ENCODE measurements at places on chromosomes 3 and 15.

DNA sequence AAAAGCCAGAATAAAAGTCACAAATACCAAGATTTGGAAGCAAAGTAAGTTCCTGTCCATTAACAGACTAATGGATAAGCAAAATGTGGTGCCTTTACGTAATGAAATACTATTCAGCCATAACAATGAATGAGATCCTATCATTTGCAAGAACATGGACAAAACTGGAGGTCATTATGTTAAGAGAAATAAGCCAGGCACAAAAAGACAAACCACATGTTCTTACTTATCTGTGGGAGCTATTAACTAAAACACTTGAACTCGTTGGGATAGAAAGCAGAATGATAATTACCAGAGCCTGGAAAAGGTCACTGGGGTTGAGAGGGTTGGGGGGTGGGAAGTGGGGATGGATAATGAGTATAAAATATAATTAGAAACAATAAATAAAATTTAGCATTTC, 1015.9 kb downstream of the OTOL1 start:
- no peak for DNase-seq

DNA sequence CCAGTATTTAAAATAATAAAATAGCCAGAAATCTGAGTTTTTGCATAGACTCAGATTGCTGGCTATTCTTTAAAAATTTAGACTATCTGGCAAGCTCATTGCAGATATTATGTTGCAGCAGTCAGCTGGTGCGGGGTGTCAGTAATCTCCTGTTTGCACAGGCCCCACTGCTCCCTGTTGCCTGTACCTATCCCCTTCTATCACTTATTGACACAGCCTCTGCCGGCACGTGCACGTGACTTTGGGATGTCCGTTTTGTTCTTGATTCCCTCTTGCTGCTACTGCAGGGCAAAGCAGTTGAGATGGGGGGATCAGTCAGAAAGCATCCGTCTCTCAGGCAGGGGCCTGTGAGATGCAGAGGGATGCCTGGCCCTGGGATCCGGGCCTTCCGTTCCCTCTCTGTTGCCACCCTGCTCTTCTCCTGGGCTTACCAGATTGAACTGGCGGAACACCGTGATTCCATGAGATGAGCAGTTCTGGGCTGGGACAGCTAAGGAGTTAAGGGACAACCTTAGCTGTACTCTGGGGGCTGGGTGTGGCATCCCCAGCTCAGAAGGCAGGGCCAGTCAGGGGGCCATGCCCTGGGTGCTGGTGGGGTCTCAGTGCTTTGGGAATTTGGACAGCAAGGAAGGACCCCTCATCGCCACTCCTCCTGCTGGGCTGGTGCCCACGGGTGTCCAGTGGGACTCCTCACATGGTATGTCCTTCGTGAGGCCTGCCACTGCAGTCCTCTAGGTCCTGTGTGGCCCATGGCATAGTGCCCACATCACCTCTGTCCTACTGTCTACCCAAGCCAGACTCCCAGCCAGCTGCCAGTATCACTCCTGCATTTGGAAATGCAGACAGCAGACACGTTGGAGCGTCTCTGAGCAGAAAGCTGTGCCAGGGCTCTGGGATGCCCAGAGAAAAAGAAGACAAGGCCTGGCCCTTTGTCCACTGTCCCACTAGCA, 11.8 kb downstream of the MRAS start:
- DNase-seq: no peak

DNA sequence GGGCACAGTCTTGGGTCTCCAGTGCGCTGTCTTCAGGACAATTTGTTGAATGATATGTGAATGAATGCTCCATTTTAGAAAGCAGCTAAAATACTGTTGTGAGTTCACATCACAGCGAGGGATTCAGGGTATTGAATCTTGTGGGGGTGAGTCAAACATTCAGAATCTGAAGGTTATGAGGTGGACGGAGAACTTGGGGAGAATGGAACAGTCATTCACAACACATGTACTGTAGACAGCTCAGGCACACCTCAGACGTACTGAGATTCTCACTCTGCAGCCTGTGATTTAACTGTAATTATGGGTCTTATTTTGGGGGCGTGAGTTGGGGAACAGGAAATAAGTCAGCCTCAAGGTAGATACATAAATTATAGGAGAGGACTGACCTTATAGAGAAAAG, 13.9 kb downstream of the CRYBG3 start:
- DNase-seq: no peak

GRCh38 chr3:66675366-66675765, 174.5 kb upstream of the LRIG1 start:
- no peak for DNase-seq

GRCh38 chr3:33420966-33421365, 19.2 kb downstream of the UBP1 start:
- no peak for DNase-seq

GRCh38 chr3:101825904-101826445, 23.3 kb upstream of the NFKBIZ start:
- no peak for DNase-seq

DNA sequence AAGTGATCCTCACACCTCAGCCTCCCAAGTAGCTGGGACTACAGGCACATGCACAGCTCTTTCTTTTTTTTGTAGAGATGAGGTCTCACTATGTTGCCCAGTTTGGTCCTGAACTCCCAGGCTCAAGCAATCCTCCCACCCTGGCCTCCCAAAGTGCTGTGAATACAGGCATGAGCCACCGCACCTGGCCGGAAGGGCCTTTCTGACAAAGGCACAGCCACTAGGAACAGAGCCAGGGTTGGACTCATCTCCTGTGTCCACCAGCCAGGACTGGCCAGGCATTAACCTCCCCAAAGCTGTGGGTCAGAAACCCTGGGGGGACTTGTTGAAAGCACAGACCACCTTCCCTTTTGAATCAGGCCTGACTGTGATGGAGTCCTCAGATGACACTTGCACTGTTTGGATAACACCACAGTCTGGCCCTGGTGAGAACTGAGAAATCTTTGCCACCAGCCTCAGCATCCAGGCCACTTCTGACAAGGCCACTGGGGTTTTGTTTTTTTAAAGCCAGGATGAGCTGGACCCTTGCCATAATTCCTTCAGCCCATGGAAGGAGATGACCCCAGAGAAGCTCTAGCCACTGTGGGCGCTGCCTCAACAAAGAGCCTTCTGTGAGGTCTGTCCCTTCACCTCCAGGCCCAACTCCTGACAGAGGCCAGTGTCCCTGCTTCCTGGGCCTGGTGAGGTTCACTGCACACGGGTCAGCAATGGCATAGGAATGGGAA, 4.8 kb downstream of the TKT start:
- no peak for DNase-seq

GRCh38 chr3:61954097-61954540, 392.7 kb downstream of the PTPRG start:
- no peak for DNase-seq

DNA sequence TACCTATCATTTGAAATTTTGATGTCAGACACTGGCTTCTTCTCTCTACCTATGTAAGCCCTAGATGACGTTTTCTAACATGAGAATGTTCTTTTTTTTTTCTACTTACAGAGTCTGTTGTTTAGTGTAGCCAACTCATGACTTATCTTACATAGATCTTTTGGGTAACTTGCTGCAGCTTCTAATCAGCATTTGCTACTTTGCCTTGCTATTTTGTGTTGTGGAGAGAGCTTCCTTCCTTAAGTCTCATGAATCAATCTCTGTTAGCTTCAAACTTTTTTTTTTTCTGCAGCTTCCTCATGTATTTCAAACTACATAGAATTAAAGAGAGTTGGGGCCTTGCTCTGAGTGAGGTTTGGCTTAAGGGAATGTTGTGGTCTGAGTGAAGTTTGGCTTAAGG, 568.7 kb upstream of the BCHE start:
- no peak for DNase-seq

DNA sequence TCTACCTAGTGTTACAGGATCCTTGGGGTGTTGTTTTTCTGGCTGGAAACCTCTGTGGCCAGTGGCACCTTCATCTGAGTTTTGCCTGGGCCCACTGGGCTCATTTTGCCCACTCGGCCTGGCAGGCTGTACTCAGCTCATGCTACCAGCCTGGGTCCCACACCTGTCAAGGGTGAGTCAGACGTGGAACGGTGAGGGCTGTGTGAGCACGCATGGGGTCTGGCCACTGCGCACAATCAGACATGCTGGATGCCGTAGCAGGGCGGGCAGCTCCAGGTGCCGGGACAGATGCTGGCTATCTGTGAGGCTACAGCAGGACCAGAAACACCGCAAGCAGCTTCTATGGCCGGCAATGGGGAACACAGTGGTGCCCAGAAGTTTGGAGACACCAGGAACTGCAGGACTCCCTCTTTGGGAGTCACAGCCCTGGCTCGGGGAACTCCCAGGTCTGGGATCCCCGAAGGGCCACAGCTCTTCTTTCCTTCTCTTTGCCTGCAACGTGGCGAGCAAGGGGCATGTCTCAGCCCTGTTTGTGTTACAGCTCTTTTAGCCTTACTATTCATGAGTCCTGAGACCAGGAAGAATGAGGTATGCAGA, 35.9 kb upstream of the DNAJC13 start:
- DNase-seq: no peak

DNA sequence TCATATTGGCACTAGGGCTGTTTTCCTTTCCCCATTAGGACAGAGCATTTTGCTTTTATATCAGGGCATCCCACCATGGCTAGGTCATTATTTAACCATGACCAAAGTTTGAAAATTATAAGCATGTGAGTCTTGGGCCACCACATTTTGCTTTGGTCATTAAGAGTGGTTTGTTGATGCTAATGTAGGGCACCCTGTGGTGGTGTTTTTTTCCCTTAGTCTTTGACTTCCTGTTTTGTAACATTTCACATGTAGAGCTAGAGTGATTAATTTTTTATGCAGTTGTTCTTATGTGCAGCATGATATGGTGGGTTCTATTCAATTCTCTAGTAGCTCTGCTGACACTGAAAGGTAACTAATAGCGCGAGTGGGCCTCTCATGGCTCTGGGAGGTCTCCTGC, 249.6 kb upstream of the ROBO1 start:
- no peak for DNase-seq

GRCh38 chr15:50996641-50997040, 88.2 kb downstream of the AP4E1 start:
- no peak for DNase-seq

- DNase-seq: no peak
Observed at GRCh38 chr15:72319360-72319984, 485 bp downstream of the CELF6 start.

DNA sequence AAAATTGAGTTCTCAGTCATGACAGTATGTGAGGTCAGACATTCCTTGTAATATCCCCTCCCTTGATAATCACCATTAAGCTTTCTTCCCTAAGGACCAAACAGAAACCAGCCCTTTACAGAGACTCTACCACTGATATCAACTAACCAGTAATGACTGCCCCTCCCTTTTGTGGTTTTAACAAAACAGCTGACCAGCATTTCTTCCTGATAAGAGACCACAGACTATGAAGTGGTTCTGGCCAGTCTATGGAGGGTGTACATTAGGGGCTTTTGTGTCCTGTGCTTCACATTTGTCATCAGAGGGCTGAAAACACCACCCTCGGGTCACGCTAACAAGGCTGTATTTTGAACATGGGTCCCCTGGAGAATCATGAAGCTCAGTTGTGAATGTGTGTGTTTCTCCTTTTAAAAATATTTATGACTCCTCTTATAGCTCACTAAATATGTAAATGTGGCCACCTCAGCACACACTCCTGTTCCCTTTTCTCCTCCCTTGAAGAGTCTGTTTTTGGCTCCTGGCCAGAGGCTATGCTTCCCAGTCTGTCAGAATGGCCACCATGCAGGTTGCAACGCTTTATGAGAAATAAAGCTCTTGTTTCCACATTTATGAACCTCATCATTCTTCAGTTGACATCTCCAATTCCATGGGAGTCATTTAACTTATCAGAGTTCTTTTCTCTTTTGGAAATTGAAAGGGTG, 239.3 kb downstream of the CPNE4 start:
- DNase-seq: no peak

GRCh38 chr3:160569894-160570652, 4.7 kb upstream of the KPNA4 start:
- DNase-seq: no peak

- DNase-seq: no peak
Observed at GRCh38 chr15:61746589-61746988, 313.7 kb downstream of the VPS13C start.

- DNase-seq: no peak
Observed at GRCh38 chr3:146160321-146160963, 542 bp downstream of the PLOD2 start.

Data from epithelial cell of proximal tubule (primary cell).